Large intestine (tissue), 12 donors: ENCODE measurements at places on chromosomes 1 and 21.

DNA sequence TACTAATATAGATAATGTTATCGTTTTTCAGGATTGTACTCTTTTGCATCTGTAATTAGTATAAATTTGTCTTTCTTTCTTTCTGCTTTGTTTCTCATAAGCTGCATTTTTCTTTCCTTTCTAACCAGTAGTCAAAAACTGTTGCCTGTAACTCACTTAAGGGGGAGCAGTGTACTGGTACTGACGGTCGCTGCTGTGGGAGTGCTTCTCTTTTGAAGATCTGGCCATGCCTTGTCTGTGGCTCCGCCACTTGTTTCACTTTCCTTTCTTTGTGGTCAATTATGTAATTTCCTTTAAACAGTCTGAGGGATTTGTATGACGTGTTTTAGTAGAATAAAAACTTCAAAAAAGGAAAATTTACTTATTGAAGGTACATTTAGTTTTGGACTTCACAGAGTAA is 37.0 kb downstream of the MIA3 start:
- peak; percentile 17 for DNase-seq

GRCh38 chr1:225825607-225826007 is 15.7 kb downstream of the EPHX1 start:
- no peak for DNase-seq

- peak; percentile 34 for DNase-seq
These were observed 26.8 kb upstream of the CLSTN1 start for GRCh38 chr1:9850442-9851162.

GRCh38 chr21:46122237-46122671 is 24.3 kb downstream of the COL6A2 start:
- DNase-seq = no peak

DNA sequence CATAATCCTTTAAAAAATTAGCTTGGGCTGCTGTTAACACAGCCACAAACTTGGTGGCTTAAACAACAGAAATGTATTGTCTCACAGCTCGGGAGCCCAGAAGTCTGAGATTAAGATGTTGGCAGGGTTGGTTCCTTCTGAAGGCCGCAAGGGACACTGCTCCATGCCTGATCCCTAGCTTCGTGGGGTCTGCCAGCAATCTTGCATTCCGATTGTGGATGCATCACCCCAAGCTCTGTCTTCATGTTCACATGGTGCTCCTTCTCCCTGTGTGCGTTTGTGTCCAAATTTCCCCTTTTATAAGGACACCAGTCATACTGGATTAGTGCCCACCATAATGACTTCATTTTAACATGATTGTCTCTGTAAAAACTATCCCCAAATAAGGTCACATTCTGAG is 5.0 kb upstream of the HHIPL2 start:
- DNase-seq = no peak

- DNase-seq = no peak
These were observed 186.9 kb downstream of the RRAGC start for GRCh38 chr1:38672692-38673091.

DNA sequence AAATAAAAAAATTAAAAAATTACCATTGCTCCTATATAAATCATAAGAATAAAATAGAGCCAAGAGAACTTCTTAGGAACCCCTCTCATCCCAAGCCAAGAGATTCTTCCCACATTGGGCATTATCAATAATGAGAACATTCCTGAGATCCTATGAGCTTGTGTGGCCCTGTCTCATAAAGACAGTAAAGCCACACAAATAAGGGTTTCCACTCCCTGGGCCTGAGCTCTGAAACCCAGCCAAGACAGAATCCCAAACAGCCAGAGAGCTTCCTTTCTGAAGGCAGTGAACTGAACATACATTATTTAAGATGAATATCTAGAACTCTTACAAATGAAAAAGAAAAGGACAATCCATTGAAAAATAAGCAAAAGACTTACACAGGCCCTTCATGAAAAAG is 68.3 kb downstream of the SLC45A1 start:
- DNase-seq = no peak

DNA sequence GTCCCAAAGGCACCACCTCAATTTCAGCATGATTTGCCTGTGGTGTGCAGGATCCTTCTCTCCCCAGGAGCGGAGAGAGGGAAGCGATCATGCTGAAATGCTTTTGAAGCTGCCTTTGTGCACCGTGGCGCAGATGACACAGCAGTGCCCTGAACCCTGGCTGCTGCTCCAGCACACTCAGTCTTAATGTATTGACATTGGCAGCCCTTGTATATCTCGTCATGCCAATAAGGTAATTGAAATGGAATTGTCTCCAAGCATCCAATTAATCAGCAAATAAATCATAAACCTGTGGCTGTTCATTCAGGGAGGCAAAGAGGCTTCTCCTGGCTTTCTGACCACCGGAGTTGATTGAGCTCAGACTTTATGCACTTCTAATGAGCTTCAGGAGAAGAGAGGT is 139.8 kb downstream of the KAZN start:
- no peak for DNase-seq

GRCh38 chr21:43921571-43921978 is 56.6 kb downstream of the AGPAT3 start:
- no peak for DNase-seq

DNA sequence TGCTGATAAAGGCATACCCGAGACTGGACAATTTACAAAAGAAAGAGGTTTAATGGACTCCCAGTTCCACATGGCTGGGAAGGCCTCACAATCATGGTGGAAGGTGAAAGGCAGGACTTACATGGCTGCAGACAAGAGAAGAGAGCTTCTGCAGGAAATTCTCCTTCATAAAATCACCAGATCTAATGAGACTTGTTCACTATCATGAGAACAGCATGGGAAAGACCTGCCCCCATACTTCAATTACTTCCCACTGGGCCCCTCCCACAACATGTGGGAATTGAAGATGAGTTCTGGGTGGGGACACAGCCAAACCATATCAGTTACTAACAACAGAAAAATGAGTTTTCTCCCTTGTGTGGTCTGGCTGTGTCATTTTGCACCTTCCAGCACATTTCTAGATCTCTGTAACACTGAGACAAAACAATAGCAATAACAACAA is 741.4 kb downstream of the KCNT2 start:
- DNase-seq = no peak

- no peak for DNase-seq
These were observed 78.4 kb upstream of the CTTNBP2NL start for GRCh38 chr1:112317611-112318062.

DNA sequence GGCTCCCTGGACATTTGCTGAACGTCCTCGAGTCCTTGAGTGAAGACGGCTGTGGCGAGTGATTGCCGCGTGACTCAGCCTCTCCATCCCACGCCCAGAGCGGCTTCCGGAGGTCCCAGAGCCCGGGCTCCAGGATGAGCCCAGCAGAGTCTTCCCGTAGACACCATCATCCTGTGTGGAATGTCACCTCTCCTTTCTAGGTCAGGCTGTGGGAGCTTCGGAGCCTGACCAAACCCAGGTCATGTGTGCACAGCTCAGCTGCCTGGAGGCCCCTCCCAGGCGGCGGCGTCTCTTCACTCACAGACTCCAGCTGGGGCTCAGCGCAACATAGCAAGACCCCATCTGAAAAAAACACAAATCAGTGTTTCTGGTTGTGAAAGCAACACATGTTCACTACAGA is 38.2 kb downstream of the PRKCZ start:
- no peak for DNase-seq

DNA sequence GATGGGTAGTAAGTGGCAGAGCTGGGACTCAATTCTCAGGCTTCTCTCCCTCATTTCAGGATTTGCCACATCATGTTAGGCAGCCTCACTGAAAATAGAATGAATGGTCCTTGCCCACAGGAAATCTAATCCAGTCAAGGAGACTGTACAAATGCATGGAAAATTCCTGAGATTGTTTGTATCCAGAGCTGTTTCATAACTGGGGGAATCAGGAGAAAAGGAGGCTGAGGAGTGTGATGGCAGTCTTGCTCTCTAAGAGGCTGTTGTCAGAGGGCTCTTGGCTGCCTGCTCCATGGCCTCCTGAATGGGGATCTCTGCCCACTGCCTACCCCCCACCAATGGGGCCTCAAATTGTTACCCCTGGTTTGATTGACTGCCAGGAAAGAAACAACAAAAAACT is 141.9 kb upstream of the TNR start:
- DNase-seq = no peak

DNA sequence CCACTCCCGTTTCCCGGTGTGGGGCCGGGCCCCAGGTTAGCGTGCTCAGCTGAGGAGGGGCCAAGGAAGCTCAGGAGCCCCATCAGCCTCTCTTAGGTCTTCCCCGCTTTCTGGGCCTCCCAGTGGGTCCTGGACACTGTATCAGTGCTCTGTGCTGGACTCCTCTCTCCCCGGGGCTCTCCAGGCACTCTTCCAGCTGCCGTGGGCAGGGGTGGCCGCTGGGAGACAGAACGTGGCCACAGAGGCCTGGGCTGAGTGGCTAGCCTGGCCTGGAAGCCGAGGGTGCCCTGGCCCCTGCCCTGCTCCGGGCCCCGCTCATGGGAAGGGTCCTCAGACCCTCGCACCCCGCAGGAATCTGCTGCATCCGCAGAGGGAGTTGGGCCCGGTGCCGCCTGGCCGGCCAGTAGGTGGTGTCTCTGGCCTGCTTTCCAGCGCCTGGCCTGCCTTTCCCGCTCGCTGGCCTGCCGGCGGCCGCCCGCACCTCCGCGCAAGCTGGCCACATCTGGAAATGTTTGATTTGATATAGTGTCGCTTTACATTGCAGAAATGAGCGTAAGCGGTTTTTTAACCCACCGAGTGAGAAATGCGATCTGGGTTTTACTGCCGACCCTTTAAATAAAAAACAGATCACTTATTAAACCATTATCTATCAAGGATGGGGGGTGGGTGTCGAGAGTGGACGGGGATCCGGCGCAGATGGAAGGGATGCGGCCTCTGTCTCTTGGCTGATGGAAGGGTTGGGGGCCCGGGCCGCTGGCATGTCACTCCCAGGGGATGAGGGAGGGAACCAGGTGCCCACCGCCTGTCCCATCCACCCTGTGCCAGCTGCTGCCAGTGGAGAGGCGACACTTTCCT is 74.4 kb upstream of the TTC34 start:
- DNase-seq = peak; percentile 11

- no peak for DNase-seq
These were observed 21.8 kb upstream of the SRP9 start for GRCh38 chr1:225755671-225756319.
